ENCODE measurements at places on chromosomes 1 and 21. TPM values are rescaled to one million over a fixed set of nuclear protein-coding genes. Genes with fewer than 3 reads are reported as not detected.

HNRNPR gene
- 163 TPM for total RNA-seq

PRCC gene
- 64.1 TPM for total RNA-seq

MX2 gene
- 52.9 TPM for total RNA-seq

RHBDL2 gene
- total RNA-seq, result not detected

LRRN2 gene
- total RNA-seq, result not detected

NMNAT2 gene
- total RNA-seq, result 0.14 TPM

RGS18 gene
- total RNA-seq, result not detected

FCAMR gene
- total RNA-seq, result not detected

FOXD2 gene
- total RNA-seq, result 0.20 TPM

ORC1 gene
- 21.6 TPM for total RNA-seq

SPRR3 gene
- total RNA-seq, result not detected

ATP1A4 gene
- not detected for total RNA-seq

CITED4 gene
- 12.4 TPM for total RNA-seq

IFNAR2 gene
- 72.9 TPM for total RNA-seq

PLOD1 gene
- total RNA-seq, result 13.9 TPM

B4GALT3 gene
- total RNA-seq, result 52.2 TPM

TMEM79 gene
- 8.5 TPM for total RNA-seq

AK5 gene
- total RNA-seq, result 5.3 TPM

RAB7B gene
- total RNA-seq, result not detected

ZSWIM5 gene
- total RNA-seq, result 0.35 TPM

TCHH gene
- total RNA-seq, result 0.02 TPM

KCNJ15 gene
- 0.34 TPM for total RNA-seq

KCND3 gene
- total RNA-seq, result not detected

ADAM30 gene
- not detected for total RNA-seq

KCNN3 gene
- 0.02 TPM for total RNA-seq

FCRL2 gene
- total RNA-seq, result not detected

IGSF5 gene
- not detected for total RNA-seq

MRTO4 gene
- 27.2 TPM for total RNA-seq

GNG12 gene
- total RNA-seq, result not detected

VCAM1 gene
- 0.08 TPM for total RNA-seq

CLDN17 gene
- total RNA-seq, result not detected

CLCNKB gene
- total RNA-seq, result not detected

NTNG1 gene
- total RNA-seq, result not detected

FMO3 gene
- total RNA-seq, result not detected

CALML6 gene
- 0.46 TPM for total RNA-seq

LRRC7 gene
- not detected for total RNA-seq

SSX2IP gene
- total RNA-seq, result 13.9 TPM

ADAMTSL4 gene
- 0.38 TPM for total RNA-seq

OR2L5 gene
- not detected for total RNA-seq

SLC22A15 gene
- total RNA-seq, result 0.58 TPM

OR14A16 gene
- not detected for total RNA-seq

UBASH3A gene
- 72.4 TPM for total RNA-seq

NBPF10 gene
- total RNA-seq, result 2.1 TPM

TSTD1 gene
- 60.7 TPM for total RNA-seq

MYBPH gene
- not detected for total RNA-seq

KLHL17 gene
- 32.2 TPM for total RNA-seq

EIF2D gene
- total RNA-seq, result 50.3 TPM

CAMK2N1 gene
- total RNA-seq, result 1.1 TPM

PALMD gene
- total RNA-seq, result not detected

ODR4 gene
- 14.1 TPM for total RNA-seq

CELA3B gene
- not detected for total RNA-seq

LY9 gene
- 75.9 TPM for total RNA-seq

All from activated naive CD4-positive, alpha-beta T cell treated with anti-CD3 and anti-CD28 coated beads, Interleukin-2, amount 10 ng/mL, durations not matched to agents 5 hours and 36 hours (primary cell).